ENCODE measurements at places on chromosomes 3 and 15. TPM values are rescaled to one million over a fixed set of nuclear protein-coding genes. Genes with fewer than 3 reads are reported as not detected.

GRCh38 chr3:64666171-64666588 is 21.6 kb downstream of the ADAMTS9 start:
- DNase-seq, result no peak

EFCC1 gene
- 2.2 TPM for polyA plus RNA-seq

- DNase-seq, result no peak
Observed at GRCh38 chr3:98906230-98906629, 4.7 kb upstream of the DCBLD2 start.

DNA sequence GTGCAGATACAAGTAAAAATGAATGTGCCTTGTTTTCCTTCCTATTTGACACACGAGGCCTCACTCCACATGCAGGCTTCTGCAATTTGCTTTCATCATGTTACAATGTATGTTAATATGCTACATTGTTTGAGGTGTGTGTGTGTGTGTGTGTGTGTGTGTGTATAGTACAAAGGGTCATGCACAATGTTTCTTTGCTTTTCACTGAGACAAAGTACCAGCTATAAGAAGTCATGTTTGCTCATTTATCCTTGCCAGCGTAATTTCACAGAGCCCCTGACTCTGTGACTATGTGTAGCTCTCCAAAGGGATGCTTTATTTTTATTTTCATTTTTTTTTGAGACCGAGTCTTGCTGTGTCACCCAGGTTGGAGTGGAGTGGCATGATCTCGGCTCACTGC is 38.0 kb upstream of the NEDD4 start:
- no peak for DNase-seq

DNA sequence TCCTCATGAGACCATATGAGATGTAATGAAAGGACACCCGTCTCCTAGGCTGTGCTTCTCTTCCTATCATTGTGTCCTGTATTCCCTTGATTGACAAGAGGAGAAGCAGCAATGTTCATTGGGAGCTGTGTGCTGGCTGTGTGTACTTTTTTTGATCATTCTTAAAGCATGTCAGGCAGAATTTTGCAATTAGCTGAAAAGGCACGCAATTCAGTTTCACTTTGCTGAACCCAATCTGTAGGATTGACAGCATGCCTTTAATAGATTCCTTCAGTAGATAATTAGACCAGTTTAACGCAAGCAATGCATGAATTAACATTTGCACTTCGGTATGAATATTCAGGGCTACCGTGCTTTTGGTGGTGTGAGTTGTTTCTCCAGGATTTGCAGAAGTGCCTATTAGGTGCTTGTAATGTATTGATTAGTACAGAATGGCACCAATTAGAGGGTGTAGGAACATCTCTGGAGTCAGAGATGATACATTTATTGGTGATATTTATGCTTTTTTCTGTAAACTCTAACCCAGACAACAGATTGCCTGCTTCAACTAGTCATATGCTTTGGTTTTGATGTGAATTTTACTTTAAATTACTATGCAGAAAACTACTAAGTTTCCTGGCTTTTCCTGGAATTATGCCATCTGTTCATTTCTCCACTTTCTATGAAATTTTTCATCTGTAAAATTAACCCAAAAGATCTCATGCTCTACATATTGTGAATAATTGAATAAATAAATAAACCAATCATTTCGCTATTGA is 114.3 kb downstream of the NSUN3 start:
- DNase-seq, result no peak

GRCh38 chr3:123404391-123404790 is 44.5 kb downstream of the ADCY5 start:
- no peak for DNase-seq
